ENCODE measurements at places on chromosomes 13 and 19. TPM values are rescaled to one million over a fixed set of nuclear protein-coding genes. Genes with fewer than 3 reads are reported as not detected.

DNA sequence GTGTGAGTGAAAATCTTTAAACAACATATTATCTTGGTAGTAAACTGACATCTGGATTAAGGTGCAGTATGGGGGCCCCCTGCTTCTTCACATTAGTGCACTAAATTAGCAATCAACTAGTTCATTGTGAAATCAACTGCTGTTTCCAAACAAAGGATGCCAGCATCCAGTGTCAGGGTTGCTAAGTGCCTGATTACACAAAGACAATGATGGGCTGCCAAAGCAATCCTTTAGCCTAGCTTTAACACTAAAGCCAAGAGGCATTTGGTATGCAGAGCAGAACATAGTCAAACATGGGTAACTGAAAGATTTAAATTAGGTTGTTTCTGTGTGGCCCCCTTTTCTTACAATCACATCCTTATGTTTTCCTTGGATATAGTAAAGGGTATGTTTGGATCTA, 543.1 kb upstream of the SLITRK5 start:
- DNase-seq = no peak

- no peak for DNase-seq
These were observed 82.7 kb upstream of the SIAH3 start for GRCh38 chr13:45934283-45934682.

- no peak for DNase-seq
These were observed 289.9 kb downstream of the MYO16 start for GRCh38 chr13:108919036-108919907.

Gene PTPRS
- total RNA-seq = 39.3 TPM

GRCh38 chr19:13880059-13881043, 3.4 kb downstream of the NANOS3 start:
- DNase-seq = peak; percentile 99

- DNase-seq = no peak
These were observed 9.0 kb downstream of the KCTD4 start for GRCh38 chr13:45191874-45192273.

Gene NANOS3
- total RNA-seq = 0.69 TPM

DNA sequence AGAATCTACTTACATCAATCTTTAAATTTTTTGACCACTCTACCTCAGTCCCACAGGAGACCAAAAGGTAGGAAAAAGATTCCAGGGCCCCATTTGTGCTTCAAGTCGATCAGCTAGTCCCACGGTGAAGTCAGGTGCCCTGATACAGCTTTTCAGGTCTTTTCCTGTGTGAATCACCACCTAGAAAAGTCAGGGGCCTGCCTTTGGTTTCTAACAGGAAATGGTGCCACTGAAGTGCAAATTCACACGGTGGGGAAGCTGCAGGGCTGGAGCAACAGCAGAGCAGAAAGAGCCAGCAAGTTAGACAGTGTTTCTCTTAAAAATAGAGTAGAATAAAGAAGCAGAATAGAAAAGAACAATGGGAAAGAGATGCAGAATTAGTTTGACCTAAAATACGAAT, 107.5 kb downstream of the KLF12 start:
- no peak for DNase-seq

DNA sequence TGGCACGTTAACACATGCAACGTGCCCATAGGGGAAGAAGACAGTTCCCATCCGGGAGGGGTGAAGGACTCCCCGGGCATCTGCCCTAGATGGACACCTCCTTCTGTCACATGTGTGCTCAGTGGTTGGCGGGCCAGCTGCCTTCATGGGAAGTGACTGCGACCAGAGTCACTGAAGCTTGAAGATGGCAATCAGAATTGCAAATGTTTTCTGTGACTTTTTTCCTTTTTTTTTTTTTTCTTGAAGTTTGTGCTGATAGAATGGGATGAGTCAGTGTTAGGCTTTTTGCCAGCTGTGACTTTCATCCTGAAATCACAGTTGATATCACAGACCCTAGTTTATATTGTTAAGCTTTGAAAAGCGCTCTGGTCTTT, 109.2 kb upstream of the MCF2L start:
- DNase-seq = peak; percentile 37

GRCh38 chr13:51465124-51465523, 12.3 kb upstream of the INTS6 start:
- DNase-seq = no peak

- no peak for DNase-seq
These were observed 97.5 kb downstream of the TNFSF11 start for GRCh38 chr13:42671502-42671901.

GRCh38 chr19:4801085-4801619, 9.6 kb downstream of the FEM1A start:
- no peak for DNase-seq

Gene CRX
- not detected for total RNA-seq

Gene TYROBP
- total RNA-seq = 28.5 TPM

Gene FFAR2
- total RNA-seq = 0.27 TPM

- DNase-seq = no peak
These were observed 53.6 kb downstream of the XPO4 start for GRCh38 chr13:20848944-20849343.

- DNase-seq = no peak
These were observed 43.2 kb upstream of the ALOX5AP start for GRCh38 chr13:30692113-30692512.

DNA sequence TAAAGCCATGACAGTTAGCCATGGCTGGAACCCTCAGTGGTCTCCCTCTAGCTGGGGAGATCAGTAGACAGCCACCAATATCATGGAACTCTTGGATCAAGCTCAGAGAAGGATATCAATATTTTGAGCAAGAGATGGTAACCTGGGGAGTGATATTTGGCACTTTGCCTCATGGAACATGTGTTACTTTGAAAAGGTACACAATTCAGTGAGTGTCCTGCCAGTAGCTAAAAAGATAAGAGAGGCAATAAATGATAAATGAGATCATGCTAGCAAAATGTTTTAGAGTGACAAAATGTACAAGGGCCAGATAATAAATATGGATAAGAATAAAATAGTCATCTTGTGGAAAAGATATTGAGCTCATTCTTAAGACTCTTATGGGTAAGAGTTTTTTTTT, 1618.7 kb downstream of the OLFM4 start:
- no peak for DNase-seq

GRCh38 chr19:2420490-2420889, 6.9 kb downstream of the TIMM13 start:
- no peak for DNase-seq

Gene CCDC70
- total RNA-seq = not detected

Gene RUBCNL
- total RNA-seq = 0.69 TPM

DNA sequence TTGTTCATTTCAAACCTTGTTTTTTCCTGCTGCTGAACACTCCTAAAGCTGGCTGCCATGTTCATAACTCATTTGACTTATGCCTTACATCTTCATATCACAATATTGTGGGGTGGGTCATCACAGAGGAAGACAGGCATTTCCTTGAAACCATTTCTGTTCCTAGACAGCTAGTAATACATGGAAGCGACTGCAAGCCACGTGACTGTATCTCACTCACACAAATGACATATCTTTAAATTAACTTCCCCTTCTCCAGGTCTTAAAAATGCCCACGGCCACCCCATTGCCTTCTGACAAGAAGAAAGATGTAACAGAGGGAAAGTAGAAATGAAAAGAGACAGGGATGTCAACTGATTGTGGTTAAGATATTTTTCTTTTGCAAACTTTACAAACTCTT, 236.8 kb downstream of the LMO7 start:
- DNase-seq = no peak

DNA sequence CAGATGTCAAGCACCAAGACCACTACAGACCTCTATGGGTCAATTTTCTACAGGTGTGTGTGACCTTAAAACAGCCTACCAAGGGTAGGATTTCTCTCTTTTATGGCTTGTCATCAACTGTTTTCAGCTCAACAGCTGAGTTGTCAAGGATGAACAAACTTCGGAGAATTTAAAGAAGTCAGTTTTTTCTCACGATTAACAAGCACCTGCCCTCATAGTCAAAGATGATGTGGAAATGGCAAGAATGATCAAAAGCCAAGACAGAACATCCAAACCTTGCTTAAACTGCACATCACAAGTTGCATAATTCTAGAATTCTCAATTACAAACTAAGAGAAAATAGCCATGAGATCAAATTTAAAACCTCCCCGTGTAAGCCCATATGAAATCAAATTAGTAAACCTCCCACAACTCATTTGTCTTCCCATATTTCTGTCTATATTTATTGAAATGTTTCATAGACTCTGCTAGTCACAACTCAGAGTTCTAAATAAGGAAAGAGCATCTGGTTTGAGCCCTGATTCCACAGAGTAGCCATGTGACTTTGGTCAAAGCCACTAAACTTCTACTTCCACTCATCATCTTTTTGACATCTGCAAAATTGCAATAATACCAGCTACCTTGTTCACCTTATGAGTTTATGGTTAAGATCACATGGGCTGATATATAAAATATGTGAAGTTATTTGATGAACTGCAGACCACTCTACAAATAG, 521.5 kb upstream of the HTR2A start:
- no peak for DNase-seq

Gene ATP7B
- total RNA-seq = 4.9 TPM

DNA sequence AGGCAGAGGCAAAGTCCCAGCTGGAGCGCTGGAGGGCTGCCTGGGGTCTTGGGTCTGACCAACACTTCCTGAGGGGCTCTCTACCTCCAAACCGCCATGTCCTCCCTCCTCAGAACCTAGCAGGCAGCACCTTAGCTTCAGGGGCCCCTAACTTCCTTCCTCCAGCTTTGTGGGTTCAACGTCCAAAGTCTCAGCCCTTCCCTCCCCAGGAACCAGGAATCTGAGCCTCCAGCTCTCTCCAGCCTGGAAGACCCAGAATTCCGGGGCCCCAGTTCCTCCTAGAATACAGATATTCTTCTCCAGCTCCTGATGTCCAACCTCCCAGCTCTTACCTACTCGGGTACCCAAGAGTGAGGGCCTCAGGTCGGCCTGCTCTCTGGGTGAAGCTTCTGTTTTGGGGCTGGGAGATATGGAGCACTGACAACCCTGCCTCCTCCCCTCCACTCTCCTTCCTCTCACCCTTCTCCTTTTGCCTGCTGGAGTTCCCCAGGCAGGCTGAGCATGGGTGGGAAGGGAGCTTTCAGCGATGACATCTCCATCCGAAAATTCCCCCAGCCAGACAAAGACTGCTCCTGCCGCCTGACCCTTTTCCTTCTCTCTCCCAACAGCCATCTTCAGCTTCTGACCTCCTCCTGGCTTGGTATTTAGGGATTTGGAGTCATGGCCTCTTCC, 3.5 kb downstream of the TMEM150B start:
- DNase-seq = no peak
